ENCODE measurements at places on chromosomes 16 and 17.

DNA sequence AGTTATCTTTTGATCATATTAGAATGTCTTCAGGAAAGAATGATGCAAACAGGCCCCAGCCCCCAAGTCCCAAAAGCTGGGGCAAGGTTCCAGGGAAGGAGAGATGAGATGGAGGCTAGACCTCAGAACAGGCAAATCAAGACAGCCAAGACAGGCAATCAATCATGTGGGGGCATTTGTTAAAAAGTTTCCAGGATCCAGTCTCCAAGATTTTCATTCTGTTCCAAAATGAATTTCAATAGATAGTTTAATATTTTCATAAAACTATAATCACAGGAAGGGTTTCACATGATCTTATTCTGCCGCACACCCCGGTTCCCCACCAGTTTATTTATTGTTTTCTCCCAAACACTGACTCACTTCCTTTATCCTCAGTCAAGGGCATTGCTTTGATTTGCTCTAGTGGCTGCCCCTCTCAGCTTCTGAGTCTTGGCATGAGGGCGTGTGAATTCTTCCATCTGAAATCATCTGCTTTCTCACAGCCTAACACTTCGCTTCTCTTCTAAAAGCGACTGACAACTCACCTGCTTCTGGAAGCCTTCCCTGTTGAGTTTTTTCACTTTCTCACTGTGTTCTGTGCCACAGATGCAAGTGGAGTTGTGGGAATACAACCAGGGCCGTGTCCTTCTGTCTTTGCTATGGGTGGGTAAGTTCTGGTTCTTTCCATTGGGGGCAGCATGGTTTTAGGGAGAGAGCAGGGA, 12.2 kb upstream of the TERF2 start:
- no peak for DNase-seq

DNA sequence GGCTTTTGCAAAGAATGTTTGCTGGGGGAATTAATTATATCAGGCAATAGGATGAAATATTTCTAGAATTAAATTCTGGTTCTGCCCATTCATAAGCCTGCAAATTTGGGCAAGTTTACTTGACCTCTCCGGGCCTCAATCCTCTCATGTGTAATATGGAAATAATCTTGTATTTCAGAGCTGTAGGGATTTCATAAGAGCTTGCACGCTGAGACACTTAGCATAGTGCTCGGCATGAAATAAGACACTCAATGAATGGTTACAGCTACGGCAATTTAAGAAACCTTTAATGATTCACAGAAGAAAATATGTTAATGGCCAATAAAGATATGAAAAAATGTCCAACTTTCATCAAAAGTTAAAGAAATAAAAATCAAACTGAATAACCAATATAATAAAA, 40.6 kb upstream of the PITPNM3 start:
- no peak for DNase-seq

- DNase-seq: no peak
These were observed 20.3 kb downstream of the PITPNM3 start for GRCh38 chr17:6536053-6536452.

DNA sequence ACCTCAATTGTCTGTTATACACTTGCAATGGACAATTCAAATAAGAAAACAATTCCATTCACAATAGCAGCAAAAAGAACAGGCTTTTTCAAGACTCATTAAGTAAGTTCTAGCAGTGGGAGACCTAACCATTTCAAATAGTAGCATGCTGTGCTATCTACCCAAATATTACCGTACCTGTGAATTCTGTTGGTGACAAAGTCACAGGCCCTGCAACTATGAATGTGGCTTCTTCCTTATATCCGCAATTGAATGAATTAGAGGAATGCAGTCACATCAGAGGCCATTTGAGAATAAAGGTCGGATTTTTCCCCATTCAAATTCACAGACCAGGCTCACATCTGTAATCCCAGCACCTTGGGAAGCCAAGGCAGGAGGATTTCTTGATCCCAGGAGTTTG, 800 bp upstream of the NME4 start:
- no peak for DNase-seq

GRCh38 chr16:50947826-50948225, 203.2 kb downstream of the SALL1 start:
- no peak for DNase-seq

DNA sequence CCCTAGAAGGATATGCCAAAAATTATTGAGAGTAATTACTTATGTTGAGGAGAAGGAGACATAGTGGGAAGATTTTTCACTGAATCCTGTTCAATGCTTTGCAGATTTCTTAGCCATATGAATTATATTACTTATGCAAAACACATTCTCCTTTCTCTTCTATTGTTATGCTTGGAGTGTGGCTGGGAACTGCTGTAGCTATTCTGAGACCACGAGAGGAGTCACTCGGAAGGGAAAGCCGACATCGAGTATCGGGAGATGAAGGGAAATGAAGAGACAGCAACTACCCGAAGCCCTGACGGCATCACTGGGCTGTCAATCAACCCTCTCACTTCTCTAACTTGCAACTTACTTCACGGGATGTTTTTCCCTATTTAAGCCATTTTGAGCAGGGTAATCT, 39.6 kb downstream of the STX8 start:
- DNase-seq: no peak
